ENCODE measurements at places on chromosomes 16 and 17.

GRCh38 chr16:82756283-82756599 is 129.5 kb downstream of the CDH13 start:
- DNase-seq: no peak

DNA sequence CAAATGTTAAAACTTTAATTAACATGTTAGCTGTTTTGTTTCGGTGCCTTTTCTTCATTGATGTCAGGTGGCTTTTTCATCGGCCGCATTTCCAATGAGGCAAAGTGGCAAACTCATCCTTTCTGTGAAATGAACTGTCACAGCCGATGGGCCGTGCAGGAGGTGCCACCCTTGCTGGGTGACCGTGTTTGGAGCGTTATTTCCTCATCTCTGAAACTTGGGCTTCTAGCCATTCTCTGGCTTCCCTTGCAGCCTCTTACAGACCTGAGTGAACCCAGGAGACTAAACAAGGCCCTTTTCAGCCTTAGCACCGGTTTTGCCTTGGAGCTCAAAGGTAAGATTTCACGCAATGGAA is 42.2 kb upstream of the PRSS54 start:
- no peak for DNase-seq

- no peak for DNase-seq
Observed at GRCh38 chr16:69105501-69106361, at the start of gene HAS3. TSS of gene HAS3 (plus strand) at chr16:69105653. CDS start at chr16:69109396, 3,743 bp downstream.

GRCh38 chr17:55426851-55427586 is 5.4 kb upstream of the MMD start:
- DNase-seq: no peak

DNA sequence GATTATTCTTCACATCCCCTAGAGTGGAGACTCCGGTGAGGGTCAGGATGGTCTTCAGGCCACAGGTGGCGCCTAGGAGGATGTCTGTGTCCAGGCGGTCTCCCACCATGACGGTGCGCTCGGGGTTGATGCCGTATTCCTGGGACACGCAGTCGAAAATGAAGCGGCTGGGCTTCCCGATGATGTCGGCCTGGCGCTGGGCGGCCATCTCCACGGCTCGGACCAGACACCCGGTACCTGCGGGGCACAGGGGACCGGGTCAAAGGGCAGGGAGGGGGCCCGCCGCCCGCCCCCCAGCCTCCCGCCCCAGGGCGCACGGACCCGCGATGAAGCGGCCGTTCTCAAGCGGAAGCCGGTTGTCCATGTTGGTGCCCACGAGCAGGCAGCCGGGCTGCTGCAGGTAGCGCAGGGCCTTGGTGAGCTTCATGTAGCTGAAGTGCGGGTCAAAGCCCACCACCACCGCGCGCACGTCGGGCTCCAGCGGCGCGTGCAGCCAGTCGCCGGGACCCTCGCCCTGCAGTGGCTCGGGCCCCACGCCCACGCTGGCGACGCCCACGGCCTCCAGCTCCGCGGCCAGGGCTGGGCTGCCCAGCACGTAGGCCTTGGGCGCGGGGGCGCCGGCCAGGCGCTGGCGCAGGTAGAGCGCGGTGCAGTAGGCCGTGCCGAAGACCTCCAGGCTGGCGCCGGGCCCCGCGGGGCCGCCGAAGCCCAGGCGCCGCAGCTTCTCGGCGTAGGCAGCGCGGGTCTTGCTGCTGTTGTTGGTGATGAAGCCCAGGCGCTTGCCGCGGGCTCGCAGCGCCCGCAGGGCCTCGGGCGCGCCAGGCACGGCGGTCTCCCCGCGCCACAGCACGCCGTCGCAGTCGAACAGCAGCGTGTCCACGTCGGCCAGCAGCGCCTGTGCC is 572 bp downstream of the PGP start:
- DNase-seq: no peak

DNA sequence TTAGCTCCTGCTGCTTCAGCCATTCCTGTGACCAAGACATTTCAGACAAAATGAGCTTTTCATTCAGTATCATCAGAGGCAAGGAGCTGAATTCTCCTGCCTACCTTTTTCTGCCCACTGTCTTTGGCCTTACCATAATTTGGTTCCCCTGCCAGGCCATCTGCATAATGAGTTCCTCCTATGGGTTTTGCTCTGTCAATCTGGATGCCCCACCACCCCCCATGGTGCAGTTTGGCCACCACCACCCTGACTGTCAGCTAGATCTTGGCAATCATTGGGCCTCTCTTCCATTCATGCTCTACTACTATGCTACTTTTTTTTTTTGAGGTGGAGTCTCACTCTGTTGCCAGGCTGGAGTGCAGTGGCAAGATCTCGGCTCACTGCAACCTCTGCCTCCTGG is 169.2 kb upstream of the ZKSCAN2 start:
- DNase-seq: no peak

GRCh38 chr16:57081744-57082143 is 10.6 kb upstream of the CPNE2 start:
- DNase-seq: no peak

DNA sequence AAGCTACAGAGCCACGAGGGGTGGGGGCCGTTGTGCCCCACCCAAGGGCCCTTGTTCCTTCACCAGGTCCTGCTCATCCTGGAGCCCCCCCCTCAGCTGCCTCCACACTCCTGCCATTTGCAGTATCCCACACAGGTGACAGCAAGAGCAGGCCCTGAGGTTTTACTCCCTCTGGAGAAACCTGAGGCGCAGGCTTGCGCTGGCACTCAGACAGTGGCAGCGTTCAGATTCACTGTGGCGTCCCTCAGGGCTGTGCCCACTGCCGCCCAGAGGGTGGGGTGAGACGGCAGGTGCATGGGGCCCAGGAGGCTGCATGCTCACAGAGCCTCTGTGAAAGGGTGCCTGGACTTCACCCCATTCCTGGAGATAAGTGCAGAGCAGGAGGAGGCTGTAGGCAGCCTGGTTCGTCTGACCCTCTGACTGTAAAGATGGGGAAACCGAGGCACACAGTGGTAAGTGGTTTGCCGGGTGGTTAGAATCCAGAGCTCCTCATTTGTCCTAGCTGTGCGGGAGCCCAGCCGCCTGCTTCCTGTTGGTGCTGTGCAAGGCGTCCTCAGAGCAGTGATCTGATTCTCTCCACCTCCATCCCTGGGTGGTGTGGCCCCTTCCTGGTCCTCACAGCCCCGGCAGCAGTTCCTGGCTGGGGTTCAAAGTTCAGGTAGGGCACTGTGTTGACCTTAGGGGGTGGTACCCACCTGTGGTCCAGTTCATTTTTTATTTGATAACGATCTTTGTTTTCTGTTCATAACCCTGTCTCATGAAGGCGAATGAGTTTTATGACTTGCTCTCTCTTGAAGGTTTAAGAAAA is 1.6 kb downstream of the SPIRE2 start:
- no peak for DNase-seq

DNA sequence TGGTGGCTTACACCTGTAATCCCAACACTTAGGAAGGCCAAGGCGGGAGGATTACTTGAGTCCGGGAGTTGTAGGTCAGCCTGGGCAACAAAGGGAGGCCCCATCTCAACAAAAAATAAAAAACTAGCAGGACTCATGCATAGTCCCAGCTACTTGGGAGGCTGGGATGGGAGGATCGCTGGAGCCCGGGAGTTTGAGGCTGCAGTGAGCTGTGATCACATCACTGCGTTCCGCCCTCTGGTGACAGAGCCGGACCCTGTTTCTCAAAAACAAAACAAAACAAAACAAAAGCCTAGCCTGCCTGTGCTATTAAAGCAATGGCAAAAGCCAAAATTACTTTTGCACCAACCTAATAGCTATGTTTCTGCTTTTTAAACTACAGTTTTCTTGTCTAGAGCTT is 1.5 kb downstream of the FCSK start:
- no peak for DNase-seq

DNA sequence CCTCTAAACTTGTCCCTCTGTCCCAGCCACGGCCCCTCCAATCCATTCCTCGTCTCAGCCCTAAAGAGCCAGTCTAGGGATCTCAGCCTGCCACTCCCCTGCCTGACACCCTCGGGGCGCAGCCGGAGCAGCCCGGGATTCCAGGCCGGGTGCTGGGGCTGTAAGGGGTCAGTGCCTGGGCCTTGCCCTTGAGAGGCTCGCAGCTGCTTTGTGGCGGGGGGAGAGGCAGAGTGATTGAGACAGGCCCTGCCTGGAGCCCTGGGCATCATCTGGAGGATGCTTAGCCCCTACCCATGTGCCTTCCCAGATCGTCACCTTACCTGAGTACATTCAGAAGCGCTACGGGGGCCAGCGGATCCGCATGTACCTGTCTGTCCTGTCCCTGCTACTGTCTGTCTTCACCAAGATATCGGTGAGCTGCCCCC is 8.3 kb downstream of the SLC5A10 start:
- no peak for DNase-seq

GRCh38 chr16:21590287-21590686 is 9.1 kb upstream of the METTL9 start:
- DNase-seq: no peak

DNA sequence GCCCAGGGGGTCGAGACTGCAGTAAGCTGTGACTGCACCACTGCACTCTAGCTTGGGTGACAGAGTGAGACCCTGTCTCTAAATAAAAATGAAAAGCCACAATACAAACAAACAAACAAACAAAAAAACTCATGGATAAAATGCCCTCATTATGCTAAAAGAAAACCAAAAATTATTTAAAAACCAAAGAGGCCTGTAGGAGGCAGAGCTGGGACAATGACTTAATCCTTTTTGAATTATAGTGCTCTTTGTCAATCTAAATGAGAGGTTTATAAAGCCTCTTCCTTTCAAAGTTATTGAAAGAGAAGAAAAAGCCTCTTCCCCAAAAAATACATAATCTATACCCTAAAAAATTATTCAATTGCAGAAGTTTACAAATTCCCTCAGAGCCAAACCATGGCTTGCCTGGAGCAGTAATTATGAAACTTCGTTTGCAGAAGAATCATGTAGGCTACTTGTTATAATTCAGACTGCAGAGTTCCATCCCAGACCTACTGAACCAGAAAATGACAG is 18.5 kb downstream of the CRLF3 start:
- DNase-seq: no peak

DNA sequence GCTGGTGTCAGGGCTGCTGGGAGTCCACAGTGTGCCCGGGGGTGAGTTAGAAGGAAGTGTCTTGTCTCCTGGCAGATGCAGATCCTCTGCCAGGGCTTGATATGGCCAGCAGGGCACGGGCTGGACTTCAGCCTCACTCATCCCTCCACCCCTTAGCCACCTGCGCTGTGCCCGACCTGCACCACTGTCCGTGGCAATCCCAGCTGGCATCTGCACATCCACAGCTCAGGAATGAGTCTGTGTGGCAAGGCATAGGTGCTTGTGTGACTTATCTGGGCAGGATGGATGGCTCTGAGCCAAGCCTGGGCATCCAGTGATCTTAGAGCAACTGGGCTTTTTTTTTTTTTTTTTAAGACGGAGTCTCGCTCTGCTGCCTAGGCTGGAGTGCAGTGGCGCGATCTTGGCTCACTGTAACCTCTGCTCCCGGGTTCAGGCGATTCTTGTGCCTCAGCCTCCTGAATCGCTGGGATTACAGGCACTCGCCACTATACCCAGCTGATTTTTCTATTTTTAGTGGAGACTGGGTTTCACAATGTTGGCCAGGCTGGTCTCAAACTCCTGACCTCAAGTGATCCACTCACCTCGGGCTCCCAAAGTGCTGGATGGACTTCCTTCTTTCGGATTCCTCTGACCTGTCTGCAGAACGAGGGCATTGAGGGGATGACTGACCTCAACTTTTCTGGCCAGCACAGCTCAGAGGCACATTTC is 22.5 kb upstream of the CACNG1 start:
- no peak for DNase-seq

DNA sequence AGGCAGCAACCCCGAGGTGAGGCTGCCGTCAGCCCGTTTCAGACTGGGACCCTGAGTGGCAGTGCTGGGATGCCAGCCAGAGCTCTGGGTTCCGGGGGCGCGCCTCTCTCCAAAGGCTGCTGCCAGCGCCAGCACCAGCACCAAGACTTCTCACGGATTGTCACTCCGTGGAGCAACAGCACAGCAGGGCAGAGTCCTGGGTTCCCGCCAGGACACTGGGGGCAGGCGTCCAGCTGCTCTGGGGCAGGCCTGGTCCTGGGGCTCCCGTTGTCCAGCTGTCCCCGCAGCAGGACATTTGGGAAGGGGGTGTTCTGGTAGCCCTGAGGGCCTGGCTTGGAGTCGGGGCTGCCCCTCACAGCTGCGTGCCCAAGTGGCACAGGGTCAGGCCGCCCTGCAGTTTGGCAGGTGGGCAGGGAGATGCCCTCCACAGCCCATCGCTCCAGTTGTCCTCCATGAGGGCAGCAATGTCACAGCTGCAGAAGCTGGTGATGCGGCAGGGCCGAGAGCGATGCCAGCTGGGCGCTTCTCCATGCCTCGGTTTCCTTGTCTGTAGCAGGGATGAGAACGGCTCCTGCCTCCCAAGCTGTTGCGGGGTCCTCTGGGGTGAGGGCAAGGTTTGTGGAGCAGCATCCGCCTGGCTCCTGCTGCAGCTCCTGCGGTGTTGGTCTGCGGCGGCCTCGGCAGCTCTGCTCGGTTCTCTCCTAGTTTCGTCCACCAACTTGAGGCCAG is 137.3 kb upstream of the CIBAR2 start:
- no peak for DNase-seq

DNA sequence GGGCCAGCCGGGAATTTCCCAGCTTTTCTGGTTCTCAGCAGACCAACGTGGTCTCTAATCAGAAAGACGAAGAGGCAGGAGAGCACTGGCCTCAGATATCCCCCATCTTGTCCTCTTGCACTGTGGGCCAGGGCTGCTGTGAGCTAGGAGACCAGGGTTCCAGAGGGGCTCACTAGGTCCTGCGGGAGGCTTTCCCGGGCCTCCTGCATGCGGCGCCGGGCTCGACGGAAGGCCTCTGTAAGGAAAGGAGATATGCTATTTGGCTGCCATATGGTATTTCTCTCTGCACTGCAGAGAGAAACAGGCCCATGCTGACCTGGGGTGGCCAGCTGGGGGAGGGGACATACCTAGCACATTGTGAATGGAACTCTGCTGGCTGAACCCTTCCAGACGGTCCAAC is 13.1 kb downstream of the MKS1 start:
- no peak for DNase-seq

DNA sequence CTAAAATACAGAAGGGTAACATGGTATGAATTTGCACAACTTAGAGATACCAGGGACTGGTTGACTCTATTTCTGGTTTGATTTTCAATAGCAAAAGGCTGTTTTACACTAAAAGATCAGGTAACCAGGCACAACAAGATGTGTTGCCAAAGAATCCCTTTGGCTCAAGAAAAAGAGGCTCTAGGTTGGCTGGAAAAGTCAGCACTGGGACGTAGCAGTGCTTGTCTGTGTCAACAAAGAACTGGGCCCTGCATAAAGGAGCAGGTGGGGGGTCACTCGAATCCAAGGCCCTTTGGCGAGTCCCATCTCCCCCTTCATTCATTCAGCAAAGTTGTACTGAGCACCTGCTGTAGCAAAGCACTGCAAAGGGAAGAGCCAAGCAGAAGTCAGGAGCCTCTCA is 18.4 kb downstream of the SDR42E1 start:
- DNase-seq: no peak

GRCh38 chr16:58859958-58860669 is 126.0 kb upstream of the GOT2 start:
- DNase-seq: no peak

Measured in T-helper 9 cell (primary cell).